WTC11 (cell line): ENCODE measurements at places on chromosomes 7 and 10. TPM values are rescaled to one million over a fixed set of nuclear protein-coding genes. Genes with fewer than 3 reads are reported as not detected.

GRCh38 chr10:106534441-106534840 is 630.1 kb downstream of the SORCS1 start:
- no peak for DNase-seq
- peaks cover 3% of the 10 kb centered on the region; the same call in 1 of the 2 replicates for H3K4me1 ChIP-seq
- no peaks in the 10 kb centered on the region for H3K36me3 ChIP-seq

DNA sequence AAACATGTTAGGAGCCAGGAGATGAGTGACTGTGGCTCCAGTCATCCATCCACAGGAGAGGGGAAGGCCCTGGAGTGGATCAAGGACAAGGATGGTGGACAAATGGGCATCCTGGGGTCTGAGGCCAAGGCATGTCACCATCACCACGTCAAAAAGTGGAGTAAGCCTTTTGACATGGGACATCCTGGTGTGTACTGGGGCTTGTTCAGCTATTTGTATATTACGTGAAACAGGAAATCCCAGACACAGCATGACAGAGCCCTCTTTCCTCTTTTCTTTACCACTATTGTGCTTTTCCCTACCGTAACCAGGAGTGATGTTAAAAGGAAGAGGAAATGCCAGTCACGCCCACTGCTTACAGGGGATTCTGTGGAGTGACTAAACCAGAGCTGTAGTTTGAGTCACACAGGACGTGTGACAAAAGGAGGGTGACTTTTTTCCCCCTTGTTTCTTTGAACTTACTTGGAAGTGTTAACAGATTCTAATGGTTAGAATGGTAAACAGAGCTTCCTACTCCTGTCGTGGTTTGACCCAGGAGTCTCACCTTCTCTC is 15.4 kb downstream of the ACSL5 start:
- no peaks in the 10 kb centered on the region for H3K27me3 ChIP-seq
- H3K4me3 ChIP-seq: no peak overlapping the region
- no peaks in the 10 kb centered on the region; the same call in 1 of the 2 replicates for H3K4me1 ChIP-seq
- H3K27ac ChIP-seq: no peak overlapping the region

DNA sequence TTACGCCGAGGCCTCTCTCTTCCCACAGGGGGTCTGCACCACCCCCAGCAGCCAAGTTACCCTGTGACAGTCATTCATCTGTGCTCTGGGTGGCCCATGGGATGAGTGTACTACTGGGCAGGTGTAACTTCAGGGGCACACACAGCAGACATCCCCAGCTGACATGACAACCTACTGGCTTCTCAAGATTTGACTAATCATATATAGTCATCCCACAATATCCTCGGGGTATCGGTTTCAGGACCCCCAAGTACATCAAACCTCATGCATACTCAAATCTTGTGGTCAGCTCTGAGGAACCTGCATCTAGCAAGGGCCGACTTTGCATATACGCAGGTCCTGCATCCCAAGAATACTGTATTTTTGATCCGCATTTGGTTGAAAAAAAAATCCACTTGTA is 336.9 kb upstream of the C7orf33 start:
- peaks cover 13% of the 10 kb centered on the region for H3K27me3 ChIP-seq
- no peak overlapping the region for H3K4me3 ChIP-seq
- peaks cover 37% of the 10 kb centered on the region for H3K36me3 ChIP-seq
- no peak for DNase-seq
- no peaks in the 10 kb centered on the region for H3K4me1 ChIP-seq

- no peaks in the 10 kb centered on the region for H3K36me3 ChIP-seq
- H3K27me3 ChIP-seq: no peaks in the 10 kb centered on the region
- no peak overlapping the region for H3K4me3 ChIP-seq
- no peaks in the 10 kb centered on the region for H3K4me1 ChIP-seq
- H3K27ac ChIP-seq: no peak overlapping the region
- no peak for DNase-seq
Measured at GRCh38 chr7:18753972-18754610, 258.5 kb downstream of the HDAC9 start.

DNA sequence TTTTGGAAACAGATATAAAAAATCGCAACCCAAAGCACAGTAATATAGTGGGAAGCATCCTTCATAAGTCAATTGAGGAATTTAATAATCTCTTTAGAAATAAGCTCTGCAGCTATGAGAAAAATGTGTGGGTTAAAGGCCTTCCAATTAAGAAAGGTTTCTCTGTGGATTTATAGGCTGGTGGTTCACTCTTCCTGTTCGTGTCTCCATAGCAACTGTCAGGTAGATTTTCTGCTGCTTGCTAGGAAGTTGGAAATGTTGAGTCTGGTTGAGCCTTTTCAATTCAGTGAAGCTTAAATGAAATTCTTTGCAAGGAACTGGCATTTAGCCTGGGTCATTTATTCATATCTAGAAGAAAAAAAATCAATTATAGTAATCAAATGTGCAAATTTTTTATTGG is 652.8 kb upstream of the CELF2 start:
- no peaks in the 10 kb centered on the region; the same call in 1 of the 2 replicates for H3K27me3 ChIP-seq
- peaks cover 52% of the 10 kb centered on the region for H3K4me1 ChIP-seq

The SYT15B gene
- 0.18 to 0.32 TPM (median 0.28 TPM) in 3 replicates for total RNA-seq

The OR2A12 gene
- total RNA-seq: not detected in 3 replicates

The GSDME gene
- total RNA-seq: 4.8 to 5.8 TPM (median 5.2 TPM) in 3 replicates
